ENCODE measurements at places on chromosomes 7 and 10.

- DNase-seq, result peak; percentile 92
Observed at GRCh38 chr7:74092964-74093471, 9.4 kb downstream of the LIMK1 start.

GRCh38 chr10:3105166-3105565, 37.8 kb downstream of the PFKP start:
- DNase-seq, result no peak

DNA sequence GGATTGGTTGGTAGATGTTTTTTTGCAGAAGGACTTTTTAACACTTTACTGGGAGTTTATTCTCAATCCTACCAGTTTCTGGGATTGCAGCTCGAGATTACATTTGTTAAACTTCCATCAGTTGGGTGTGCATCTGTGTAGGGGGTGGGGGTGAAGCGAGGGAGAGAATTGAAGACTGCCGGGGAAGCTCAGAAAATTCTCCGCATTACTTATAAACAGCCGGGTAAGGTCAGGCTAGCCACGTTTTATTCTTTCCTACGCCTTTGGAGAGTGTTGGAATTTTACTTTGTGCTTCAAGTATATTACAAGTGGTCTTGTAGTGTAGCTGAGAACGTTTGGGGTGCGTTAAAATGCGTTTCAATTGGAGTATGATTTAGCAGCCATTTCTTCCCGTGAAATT, 1.1 kb downstream of the PALS2 start:
- no peak for DNase-seq

- DNase-seq, result no peak
Observed at GRCh38 chr7:105794741-105795729, 81.4 kb downstream of the ATXN7L1 start.

DNA sequence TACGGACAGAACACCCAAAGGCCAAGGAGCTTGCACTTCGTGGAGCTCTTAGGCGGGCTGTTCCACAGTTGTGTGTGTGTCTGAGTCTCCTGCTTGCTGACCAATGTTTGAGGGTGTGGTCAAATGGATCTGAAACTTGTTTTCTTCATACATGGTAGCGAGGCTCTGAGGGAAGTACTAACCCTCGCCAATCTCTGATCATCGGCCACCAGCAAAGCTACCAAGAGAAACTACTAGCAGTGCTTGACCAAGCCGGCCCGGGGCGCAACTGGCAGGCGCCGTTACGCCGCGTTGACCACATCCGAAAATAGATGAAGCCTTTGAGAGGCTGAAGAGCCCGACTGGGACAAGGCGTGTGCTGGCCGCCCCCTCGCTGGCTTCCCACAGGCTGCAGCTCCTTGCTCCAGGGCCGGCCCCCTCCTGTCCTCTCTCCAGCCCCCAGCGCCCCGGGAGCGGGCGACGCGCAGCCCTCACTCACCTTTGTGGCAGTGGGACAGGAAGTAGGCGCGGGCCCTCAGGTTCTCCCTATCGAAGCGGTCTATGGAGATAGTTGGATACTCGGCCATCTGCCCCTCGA, 384 bp downstream of the DCLRE1C start:
- DNase-seq, result peak; percentile 62

DNA sequence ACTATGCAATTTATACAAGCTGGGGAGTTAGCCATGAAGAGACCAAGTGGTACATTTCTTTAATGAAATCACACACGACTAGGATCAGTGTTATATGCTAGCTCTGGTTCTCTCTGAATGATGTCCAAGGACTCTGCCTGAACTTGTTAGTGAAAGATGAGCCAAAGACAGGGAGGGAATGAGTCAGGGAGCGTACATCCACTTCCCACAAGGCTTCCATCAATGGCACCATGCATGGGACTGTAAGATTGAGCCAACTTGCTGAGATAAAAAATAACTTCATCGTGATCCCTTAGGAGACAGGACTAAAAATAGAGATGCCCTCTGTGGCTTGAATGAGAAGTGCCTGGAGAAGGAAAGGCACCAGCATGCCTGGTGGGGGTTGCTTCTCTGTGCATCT, 629.7 kb downstream of the ACTR3B start:
- DNase-seq, result no peak

GRCh38 chr7:706721-707120, 19.8 kb upstream of the DNAAF5 start:
- DNase-seq, result no peak

DNA sequence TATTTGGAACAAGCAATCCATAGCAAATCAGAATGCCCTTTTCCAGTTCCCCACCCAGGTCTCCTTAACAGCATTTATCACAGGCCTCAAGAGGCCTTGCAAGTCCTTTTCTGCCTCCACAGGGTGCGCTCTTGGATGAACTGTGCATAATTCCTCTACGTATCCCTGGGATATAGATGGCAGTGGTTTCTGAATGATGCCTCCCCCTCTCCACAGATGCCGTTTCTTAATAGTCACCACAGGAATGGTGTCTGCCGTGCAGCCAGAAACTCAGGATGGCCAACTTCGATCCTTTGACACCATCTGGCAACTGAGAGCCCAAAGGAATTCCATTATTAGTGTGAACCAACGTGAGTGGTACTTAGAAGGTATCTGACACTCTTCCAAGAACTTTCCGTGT, 43.1 kb downstream of the JAZF1 start:
- DNase-seq, result no peak

GRCh38 chr10:132056663-132057062, 9.1 kb upstream of the JAKMIP3 start:
- no peak for DNase-seq

DNA sequence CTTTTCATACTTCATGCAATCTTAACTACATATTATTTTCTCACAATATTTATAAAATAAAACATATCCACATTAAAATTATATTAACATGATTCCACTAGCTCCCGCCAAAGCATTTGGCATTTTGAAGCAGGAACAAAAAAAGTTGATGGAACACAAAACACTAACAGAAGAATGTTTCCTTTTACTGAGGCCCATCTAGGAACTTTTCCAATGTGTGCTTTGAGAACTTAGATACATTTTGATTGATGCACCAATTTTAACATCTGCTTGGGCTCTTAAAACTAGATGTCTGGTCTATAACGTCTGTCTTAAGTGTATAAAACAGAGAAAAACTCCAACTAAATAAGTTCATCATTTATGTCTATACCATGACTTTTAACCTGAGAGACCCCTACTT, 1214.8 kb downstream of the SORCS1 start:
- no peak for DNase-seq

Data from Karpas-422 (cell line).